CD4-positive, alpha-beta T cell treated with Interleukin-4 for 4 hours (primary cell): ENCODE measurements at places on chromosomes 4 and X.

DNA sequence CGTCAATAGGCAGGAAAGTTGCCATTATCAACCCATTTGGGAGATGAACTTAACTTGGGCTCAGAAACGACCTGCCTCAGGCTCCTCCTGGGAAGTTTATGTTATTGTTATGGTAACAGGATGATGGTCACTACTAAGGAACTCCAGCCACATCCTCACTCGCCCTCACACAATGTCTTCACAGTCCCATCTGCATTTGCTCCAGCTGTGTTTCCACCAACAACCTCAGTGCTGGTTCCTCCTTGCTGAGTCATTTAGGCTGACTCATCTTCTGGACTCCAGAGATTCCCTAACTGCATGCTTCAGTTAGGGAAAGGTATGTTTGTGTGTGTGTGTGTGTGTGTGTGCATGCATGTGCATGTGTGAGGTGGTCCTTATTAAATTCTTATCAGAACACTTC lies 293.4 kb upstream of the BOD1L1 start:
- no peak for DNase-seq

- DNase-seq: no peak
Observed at GRCh38 chr4:48979914-48980579, 6.0 kb upstream of the CWH43 start.

- no peak for DNase-seq
Observed at GRCh38 chrX:48573690-48574269, 504 bp upstream of the RBM3 start.

GRCh38 chrX:102339312-102340298 lies 92.6 kb downstream of the NXF2 start:
- DNase-seq: peak; percentile 19

DNA sequence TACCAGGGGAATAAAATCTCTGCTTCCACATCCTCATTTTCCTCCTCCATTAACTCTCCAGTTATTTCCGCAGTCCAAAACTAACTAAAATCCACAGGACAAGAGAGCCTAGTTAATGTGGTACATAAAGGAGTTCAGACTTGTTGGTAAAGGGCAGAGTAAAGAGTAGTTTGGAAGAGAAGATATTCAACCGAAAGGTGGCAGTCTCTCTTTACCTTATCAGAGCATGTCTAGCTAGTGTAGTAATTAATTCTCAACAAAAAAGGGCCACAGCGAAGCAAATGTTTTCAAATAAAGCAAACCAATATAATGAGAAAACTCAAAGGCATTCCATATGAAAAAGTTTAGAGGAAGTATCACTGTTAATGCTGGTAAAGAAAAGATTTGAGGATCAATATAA lies 286.5 kb downstream of the GLUD2 start:
- DNase-seq: no peak

DNA sequence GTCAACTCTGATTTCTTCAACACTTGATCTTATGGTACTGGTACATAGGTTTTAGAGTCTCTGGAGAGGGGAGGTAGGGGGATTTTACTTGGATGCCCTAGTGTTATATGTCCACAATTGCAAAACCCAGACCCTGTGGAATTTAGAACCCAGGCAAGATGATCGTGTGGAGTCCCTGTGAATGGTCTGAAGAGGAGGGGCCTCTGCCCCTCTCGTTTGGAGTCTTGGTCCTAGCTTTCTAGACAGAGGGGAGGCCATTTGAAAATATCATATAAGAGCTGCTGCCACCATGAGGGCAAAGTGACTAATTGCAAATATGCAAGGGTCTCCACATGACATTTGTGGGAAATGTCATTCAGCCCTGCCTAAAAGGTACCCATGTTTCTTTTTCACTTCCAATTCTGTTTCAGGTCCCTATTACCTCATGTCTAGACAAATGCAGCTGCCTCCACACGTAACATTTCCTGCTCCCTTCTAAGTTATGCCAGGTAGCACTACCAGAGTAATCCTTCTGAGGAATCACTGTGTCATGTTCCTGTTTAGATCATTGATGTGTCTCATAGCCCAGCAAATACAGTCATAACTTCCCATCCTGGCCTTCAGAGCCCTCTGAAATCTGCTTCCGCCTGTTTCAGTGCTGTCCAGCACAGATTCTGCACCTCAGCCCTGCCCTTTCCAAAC lies 126.8 kb downstream of the KLHL8 start:
- peak; percentile 73 for DNase-seq

GRCh38 chr4:15648600-15648999 lies 6.6 kb downstream of the FBXL5 start:
- DNase-seq: no peak

DNA sequence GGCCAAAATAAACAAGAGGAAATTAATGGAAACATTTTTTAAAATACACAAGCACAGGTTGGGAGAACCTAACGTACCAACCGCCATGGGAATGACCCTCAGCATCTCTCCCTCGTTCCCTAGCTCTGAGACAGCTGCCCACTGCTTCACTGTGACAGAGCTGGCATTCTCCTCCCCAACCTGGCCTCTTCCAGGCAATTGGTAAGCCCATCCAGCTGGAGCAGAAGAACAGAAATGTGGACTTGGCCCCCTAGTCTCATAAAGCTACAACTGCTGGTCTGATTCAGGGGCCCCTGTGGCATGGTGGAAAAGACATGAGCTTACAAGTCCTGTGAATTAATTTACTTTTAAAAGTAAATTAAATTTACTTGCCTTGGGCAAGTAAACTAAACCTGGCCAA lies 245.1 kb downstream of the PTTG2 start:
- no peak for DNase-seq

DNA sequence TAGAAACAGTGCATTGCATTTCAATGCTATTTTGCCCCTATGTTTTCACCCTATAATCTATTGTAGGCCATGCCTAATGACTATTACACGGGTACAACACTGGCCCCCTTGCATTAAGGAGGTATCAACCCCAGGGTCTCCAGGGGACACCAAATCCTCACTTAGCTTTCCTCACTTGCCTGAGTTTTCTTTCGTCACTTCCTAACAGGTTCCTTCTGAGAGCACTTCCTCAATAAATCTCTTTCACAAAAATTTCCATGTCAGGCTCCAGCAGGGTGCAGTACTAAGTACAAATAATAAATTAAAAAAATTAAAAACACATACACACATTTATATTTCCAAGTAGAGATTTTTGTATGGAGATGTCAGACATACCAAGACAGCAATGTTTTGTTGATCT lies 165.0 kb downstream of the RBM46 start:
- DNase-seq: no peak

- no peak for DNase-seq
Observed at GRCh38 chr4:146834263-146835034, 111.2 kb downstream of the TTC29 start.

DNA sequence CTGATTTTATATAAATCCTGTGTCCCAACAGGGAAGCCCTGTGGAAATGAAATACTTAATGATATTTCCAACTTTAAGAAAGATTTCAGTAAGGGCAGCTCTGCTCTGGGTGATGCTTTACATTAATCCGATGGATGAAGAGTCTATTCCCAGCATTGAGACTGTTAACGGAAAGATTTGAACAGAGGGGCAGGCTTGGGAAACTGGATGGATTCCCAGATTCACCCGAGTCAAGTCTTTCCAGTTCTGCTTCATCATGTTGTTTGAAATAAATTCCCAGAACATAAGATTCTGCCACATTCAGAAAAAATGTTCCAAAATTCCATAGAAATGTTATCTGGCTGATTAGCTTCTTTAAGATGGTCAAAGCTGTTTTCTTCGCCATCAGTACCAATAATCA lies 246.0 kb downstream of the FBXW7 start:
- DNase-seq: no peak

- no peak for DNase-seq
Observed at GRCh38 chr4:37827030-37827685, 672 bp downstream of the PGM2 start.

GRCh38 chr4:3376266-3376665 lies 65.5 kb upstream of the HGFAC start:
- no peak for DNase-seq

DNA sequence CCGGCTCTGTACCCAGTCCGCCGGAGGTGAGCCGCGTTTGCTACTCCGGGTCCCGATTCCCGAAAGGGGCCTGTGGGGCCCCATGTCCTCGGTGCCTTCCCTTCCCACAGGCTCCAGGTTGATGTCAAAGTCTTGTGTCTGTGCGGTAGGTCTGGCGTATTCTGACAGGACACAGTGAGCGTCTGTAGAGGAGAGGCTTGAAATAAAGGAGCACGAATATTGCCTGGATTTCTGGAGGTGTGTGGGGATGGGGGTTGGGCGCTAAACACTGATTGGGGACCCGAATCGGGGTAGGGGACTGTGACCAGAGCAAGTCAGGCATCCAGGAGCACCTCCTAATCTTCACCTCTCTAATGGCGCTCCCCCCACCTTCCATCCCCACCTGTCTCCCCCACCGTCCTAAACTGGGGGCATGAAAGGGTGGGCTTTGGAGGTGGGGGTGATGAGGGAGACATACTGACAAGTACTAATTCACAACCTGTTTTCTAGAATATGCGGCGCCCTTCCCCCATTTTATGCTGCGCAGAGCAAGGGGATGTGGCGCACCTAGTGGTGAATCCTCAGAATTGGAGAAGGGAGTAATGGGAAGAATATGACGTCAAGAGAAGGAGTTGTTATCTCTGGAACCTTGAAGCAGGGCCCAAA lies 855 bp downstream of the GPRASP2 start:
- no peak for DNase-seq
